ENCODE measurements at places on chromosomes 12 and 14. TPM values are rescaled to one million over a fixed set of nuclear protein-coding genes. Genes with fewer than 3 reads are reported as not detected.

Gene PTPRR
- polyA plus RNA-seq, result 0.13 TPM

Gene FAM186B
- 2.9 TPM for polyA plus RNA-seq

Gene PLEK2
- polyA plus RNA-seq, result 6.6 TPM

Gene ASPG
- polyA plus RNA-seq, result 10.0 TPM

Gene COA8
- 39.0 TPM for polyA plus RNA-seq

Gene MDGA2
- polyA plus RNA-seq, result 0.14 TPM

Gene NUP107
- polyA plus RNA-seq, result 68.8 TPM

Gene PLCZ1
- 3.0 TPM for polyA plus RNA-seq

Gene SSTR1
- polyA plus RNA-seq, result 2.8 TPM

Gene PFKM
- polyA plus RNA-seq, result 76.4 TPM

Gene PTCSC3
- 3.5 TPM for polyA plus RNA-seq

Gene WNT1
- polyA plus RNA-seq, result not detected

Measured in left lung (tissue), 14 donors.